ENCODE measurements at places on chromosomes 4 and X. TPM values are rescaled to one million over a fixed set of nuclear protein-coding genes. Genes with fewer than 3 reads are reported as not detected.

- no peak overlapping the region for H3K27ac ChIP-seq
- no peaks in the 10 kb centered on the region for H3K36me3 ChIP-seq
- no peak for DNase-seq
- no peak overlapping the region for H3K4me3 ChIP-seq
Measured at GRCh38 chr4:111991163-111991562, 154.1 kb upstream of the FAM241A start.

Gene NXF2B
- total RNA-seq, result not detected

GRCh38 chr4:41430792-41431191 is 107.2 kb upstream of the LIMCH1 start:
- H3K4me3 ChIP-seq, result no peak overlapping the region
- H3K36me3 ChIP-seq, result peaks cover 15% of the 10 kb centered on the region
- no peak for DNase-seq
- peak overlapping the region; percentile 85 for H3K27ac ChIP-seq
- peaks cover 37% of the 10 kb centered on the region for H3K4me1 ChIP-seq
- H3K27me3 ChIP-seq, result no peaks in the 10 kb centered on the region

DNA sequence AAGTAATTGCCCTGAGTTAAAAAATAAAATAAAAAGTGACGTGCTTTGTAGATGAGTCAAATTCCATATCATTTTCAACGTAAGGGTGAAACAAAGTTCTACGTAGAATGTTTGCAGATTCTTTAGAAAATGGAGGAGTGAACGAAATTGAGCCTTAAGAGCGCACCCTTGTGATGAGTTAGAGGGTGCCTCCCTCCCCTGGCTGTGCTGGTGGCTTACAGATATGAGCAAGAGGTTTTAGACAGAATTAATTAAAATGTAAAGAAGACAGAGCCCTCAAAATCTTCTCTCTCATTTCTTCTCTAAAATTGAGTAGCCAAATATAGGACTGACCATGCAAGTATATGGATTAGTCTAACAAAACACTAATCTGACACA is 30.2 kb upstream of the LGI2 start:
- H3K27ac ChIP-seq, result no peak overlapping the region
- no peak for DNase-seq
- H3K36me3 ChIP-seq, result no peaks in the 10 kb centered on the region
- H3K4me3 ChIP-seq, result no peak overlapping the region

GRCh38 chr4:120007191-120007871 is 59.3 kb downstream of the MAD2L1 start:
- H3K36me3 ChIP-seq, result no peaks in the 10 kb centered on the region
- no peaks in the 10 kb centered on the region for H3K27me3 ChIP-seq
- peak overlapping the region; percentile 6 for H3K27ac ChIP-seq
- no peak overlapping the region for H3K4me3 ChIP-seq
- DNase-seq, result peak; percentile 5

Gene CXorf65
- total RNA-seq, result not detected

GRCh38 chrX:34918091-34918736 is 24.4 kb upstream of the FAM47B start:
- H3K4me1 ChIP-seq, result no peaks in the 10 kb centered on the region
- no peaks in the 10 kb centered on the region for H3K36me3 ChIP-seq
- H3K4me3 ChIP-seq, result no peak overlapping the region
- H3K27ac ChIP-seq, result no peak overlapping the region
- H3K27me3 ChIP-seq, result no peaks in the 10 kb centered on the region
- DNase-seq, result no peak

DNA sequence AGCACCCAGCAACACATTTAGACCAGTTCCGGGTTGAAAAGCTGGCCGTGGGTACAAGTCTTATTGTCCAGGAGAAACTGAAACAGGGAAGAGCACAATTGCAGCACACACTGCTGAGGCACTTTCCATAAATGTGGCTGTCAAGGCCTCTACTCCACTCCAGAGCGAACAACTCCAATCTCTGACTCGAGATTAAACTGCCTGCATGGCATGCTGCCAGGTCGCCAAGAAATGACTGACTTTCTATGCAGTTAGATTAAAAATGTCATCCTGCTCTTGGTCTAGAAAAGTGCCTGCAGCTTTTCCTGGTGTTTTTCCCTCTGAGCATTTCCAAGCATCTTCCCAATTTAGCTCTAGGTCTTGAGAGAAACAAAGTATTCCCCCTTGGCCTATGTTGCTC is 260.6 kb upstream of the EMCN start:
- no peak for DNase-seq
- no peaks in the 10 kb centered on the region for H3K36me3 ChIP-seq
- no peaks in the 10 kb centered on the region for H3K4me1 ChIP-seq
- H3K27ac ChIP-seq, result no peak overlapping the region
- H3K4me3 ChIP-seq, result no peak overlapping the region

- DNase-seq, result no peak
- H3K27me3 ChIP-seq, result no peaks in the 10 kb centered on the region
- no peaks in the 10 kb centered on the region for H3K36me3 ChIP-seq
- no peaks in the 10 kb centered on the region for H3K4me1 ChIP-seq
- no peak overlapping the region for H3K4me3 ChIP-seq
Measured at GRCh38 chr4:10207116-10207515, 90.5 kb upstream of the WDR1 start.

Gene ABLIM2
- total RNA-seq, result 1.6 TPM

DNA sequence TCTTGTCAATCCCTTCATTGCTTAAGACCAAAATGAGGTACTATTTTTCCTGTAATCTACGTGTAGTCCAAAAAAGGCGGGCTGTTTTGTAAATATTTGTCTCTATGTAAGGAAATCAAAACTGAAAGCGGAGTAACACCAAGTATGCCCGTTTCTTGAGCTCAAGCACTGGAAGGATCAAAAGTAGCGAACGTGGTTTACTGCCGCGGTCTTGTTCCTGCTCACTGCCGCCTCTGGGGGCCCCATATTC is 71.5 kb downstream of the AFF1 start:
- peak overlapping the region; percentile 85 for H3K27ac ChIP-seq
- no peaks in the 10 kb centered on the region for H3K36me3 ChIP-seq
- no peak for DNase-seq

GRCh38 chrX:6228720-6229119 is at the start of gene NLGN4X:
TSS of gene NLGN4X (minus strand) at chrX:6228867. CDS start at chrX:6151466, 77,401 bp downstream.
- H3K27me3 ChIP-seq, result no peaks in the 10 kb centered on the region
- no peak within 1 kb of the TSS for H3K4me3 ChIP-seq
- no peaks in the 10 kb centered on the region for H3K36me3 ChIP-seq
- H3K4me1 ChIP-seq, result no peaks in the 10 kb centered on the region
- no peak within 1 kb of the TSS for H3K27ac ChIP-seq

DNA sequence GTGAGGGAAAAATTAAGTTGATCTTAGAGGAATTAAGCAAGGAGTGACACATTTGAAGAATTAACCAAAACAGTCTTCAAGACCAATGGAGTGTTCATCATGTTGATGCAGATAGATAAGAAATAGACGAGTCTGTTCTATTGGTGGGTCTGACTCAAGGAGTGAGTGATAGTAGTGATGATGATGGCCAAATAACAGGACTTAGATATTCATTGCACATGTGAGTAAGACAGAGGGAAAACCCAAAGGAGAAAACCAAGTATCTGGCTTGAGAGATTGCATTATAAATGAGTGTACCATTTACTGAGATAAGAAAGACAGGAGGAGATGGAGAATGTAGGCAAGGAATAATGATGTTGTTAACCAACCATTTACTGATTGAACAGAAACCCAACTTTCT is 321.3 kb downstream of the ADGRL3 start:
- H3K36me3 ChIP-seq, result no peaks in the 10 kb centered on the region
- H3K4me3 ChIP-seq, result no peak overlapping the region
- no peak for DNase-seq
- H3K4me1 ChIP-seq, result no peaks in the 10 kb centered on the region

Gene APOOL
- 21.7 TPM for total RNA-seq

GRCh38 chr4:6988016-6988715 is 55.0 kb upstream of the TADA2B start:
- DNase-seq, result no peak
- H3K4me3 ChIP-seq, result peak overlapping the region; percentile 80
- peaks cover 30% of the 10 kb centered on the region for H3K4me1 ChIP-seq
- no peaks in the 10 kb centered on the region for H3K27me3 ChIP-seq
- no peaks in the 10 kb centered on the region for H3K36me3 ChIP-seq

Gene RADX
- total RNA-seq, result 0.20 TPM

DNA sequence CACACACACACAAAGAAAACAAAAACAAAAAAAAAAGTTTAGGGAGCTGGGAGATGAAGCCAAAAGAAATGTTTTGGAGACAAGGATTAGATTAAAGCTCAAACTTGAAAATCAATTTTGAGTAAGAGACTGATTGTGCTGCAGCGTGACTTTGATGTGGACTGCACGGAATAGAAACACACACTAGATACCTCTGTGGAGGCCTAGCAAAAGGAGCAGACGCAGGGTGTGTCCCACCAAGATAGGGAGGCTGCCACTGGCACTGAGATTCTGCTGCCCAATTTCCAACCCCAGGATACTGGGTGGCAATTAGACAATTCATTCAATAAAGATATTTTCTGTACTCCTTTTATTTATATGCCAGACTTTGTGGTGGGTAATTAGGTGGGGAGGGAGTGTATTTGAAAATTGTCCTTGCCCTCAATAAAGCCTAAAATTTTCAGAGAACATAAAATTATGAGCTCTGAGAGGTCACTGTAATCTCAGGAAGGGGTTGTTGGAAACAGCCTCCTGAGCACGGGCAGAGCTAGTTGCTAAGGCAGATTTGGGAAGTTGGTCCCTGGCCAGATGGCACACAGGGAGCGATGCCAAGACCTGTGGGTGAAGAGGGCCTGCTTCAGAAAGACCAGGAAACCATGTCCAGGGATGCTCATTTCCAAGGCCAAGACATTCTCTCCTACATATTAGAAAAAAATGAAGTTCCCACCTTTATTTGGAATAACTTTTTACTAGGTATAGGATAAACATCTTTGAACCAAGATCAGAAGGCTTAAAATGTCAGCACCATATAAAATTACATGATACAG is 1.9 kb upstream of the PPP3CA start:
- H3K36me3 ChIP-seq, result no peaks in the 10 kb centered on the region
- peak overlapping the region; percentile 83 for H3K27ac ChIP-seq
- H3K4me1 ChIP-seq, result peaks cover 30% of the 10 kb centered on the region
- DNase-seq, result peak; percentile 45
- peak overlapping the region; percentile 92 for H3K4me3 ChIP-seq
- H3K27me3 ChIP-seq, result no peaks in the 10 kb centered on the region

Gene CCDC110
- 2.1 TPM for total RNA-seq

DNA sequence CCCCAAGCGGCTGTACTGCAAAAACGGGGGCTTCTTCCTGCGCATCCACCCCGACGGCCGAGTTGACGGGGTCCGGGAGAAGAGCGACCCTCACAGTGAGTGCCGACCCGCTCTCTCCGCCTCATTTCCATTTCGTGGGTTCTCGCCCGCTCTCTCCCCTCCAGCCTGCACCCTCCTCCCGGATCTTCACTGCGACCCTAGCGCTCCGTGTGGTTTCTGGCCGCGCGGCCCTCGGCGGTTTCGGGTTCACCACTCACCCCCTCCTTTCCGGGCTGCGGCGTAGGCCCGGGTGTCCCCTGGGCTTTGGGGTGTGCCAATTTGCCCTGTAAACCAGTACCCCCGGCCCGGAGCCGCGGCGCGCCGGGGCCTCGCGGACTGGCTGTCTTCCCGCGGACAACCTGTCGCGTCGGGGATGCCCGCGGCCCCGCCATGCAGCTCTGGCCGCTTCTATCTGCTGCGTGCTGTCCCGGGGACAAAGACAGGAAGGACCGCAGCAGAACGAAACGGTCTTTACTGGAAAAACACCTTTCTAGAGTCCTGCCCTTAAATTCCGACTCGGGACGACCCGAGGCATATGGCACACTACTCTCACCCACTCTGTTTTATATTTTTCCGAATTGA is 737 bp downstream of the FGF2 start:
- no peak overlapping the region for H3K27ac ChIP-seq
- H3K27me3 ChIP-seq, result no peaks in the 10 kb centered on the region
- peak; percentile 10 for DNase-seq
- 0 out of 2 replicates have a peak, but pooled peaks cover 7% of the 10 kb centered on the region for H3K4me1 ChIP-seq
- H3K4me3 ChIP-seq, result no peak overlapping the region
- H3K36me3 ChIP-seq, result no peaks in the 10 kb centered on the region

Gene GRIA3
- total RNA-seq, result not detected

DNA sequence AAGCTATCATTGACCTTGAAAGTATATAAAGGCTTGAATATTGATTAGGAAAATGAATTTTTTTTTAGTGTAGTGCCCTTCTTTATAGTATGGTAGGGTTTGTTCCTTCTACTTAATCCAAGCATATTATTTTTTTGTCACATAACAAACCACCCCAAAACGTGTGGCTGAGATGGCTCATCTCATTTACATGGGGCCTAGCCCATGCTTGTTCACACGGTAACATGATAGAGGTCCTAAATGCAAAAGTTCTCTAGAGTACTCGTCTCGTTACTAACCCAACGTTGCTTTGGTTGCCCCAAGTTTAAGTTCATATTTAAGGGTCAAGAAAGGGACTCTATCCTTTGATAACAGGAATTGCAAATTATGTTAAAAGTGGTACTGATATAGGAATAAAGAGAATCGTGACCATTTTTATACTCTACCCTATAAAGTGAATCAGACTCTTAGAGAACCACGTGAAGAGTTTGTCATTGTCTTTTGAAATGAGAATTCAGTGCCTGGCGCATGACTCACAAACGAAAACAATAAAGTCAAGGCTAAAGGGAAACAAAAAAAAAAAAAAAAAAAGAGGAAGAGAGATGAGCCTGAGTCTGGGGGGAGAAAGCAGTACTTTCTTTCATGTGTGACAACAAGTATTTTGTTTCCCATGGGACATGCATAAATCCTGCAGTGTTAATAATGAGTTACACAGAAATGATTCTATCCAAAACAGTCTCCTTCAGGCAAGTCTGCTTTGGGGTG is 402.8 kb upstream of the NWD2 start:
- no peak for DNase-seq
- H3K27ac ChIP-seq, result no peak overlapping the region
- H3K27me3 ChIP-seq, result no peaks in the 10 kb centered on the region
- H3K36me3 ChIP-seq, result no peaks in the 10 kb centered on the region
- H3K4me1 ChIP-seq, result no peaks in the 10 kb centered on the region

Gene TEX13C
- total RNA-seq, result not detected
